ENCODE measurements at places on chromosomes 7 and 10. TPM values are rescaled to one million over a fixed set of nuclear protein-coding genes. Genes with fewer than 3 reads are reported as not detected.
A peak's percentile ranks its signal among the peaks of the same experiment; 100 is the strongest.

AKR1C1 gene
- total RNA-seq: 35.2 TPM

GDF10 gene
- total RNA-seq: not detected

GRIFIN gene
- total RNA-seq: not detected

GRCh38 chr7:101924171-101924570, 106.7 kb downstream of the CUX1 start:
- peak overlapping the region; percentile 8 for H3K27ac ChIP-seq
- H3K27me3 ChIP-seq: no peaks in the 10 kb centered on the region
- peaks cover 4% of the 10 kb centered on the region for H3K4me1 ChIP-seq
- H3K4me3 ChIP-seq: no peak overlapping the region

GRCh38 chr7:156829669-156830336, 63.2 kb downstream of the LMBR1 start:
- no peak overlapping the region for H3K4me3 ChIP-seq
- no peaks in the 10 kb centered on the region for H3K4me1 ChIP-seq

GRCh38 chr7:30805931-30806330, 34.7 kb downstream of the MINDY4 start:
- H3K4me1 ChIP-seq: peaks cover 23% of the 10 kb centered on the region
- H3K36me3 ChIP-seq: no peaks in the 10 kb centered on the region
- no peaks in the 10 kb centered on the region for H3K27me3 ChIP-seq
- no peak for DNase-seq
- no peak overlapping the region for H3K27ac ChIP-seq

- H3K27me3 ChIP-seq: no peaks in the 10 kb centered on the region
- no peaks in the 10 kb centered on the region for H3K4me1 ChIP-seq
- no peak overlapping the region for H3K4me3 ChIP-seq
- no peaks in the 10 kb centered on the region for H3K36me3 ChIP-seq
These were observed 158.2 kb upstream of the POM121L12 start for GRCh38 chr7:52877240-52877639.

- no peak overlapping the region for H3K4me3 ChIP-seq
- H3K4me1 ChIP-seq: no peaks in the 10 kb centered on the region
These were observed 57.1 kb downstream of the ABCB1 start for GRCh38 chr7:87543623-87544022.

DNA sequence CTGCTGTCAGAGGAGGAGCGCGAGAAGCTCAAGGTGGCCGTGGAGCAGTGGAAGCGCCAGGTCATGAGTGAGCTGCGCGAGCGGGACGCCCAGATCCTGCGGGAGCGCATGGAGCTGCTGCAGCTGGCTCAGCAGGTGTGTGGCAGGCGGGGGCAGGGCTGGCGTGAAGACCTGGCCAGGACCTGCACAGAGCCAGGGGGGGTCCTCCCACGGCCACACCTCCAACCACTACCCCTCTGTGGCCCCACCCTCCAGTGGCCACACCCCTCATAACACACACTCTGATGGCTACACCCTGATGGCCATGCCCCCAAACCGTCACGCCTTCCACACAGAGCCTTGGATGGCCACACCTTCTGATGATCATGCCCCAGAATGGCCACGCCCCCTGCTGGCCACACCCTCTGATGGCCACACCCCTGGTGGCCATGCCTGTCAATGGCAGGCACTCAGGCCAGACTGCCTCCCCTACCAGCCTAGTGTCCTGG, 23.4 kb upstream of the DPYSL4 start:
- H3K4me3 ChIP-seq: no peak overlapping the region
- H3K27ac ChIP-seq: no peak overlapping the region
